ENCODE measurements at places on chromosomes 7 and 10.

DNA sequence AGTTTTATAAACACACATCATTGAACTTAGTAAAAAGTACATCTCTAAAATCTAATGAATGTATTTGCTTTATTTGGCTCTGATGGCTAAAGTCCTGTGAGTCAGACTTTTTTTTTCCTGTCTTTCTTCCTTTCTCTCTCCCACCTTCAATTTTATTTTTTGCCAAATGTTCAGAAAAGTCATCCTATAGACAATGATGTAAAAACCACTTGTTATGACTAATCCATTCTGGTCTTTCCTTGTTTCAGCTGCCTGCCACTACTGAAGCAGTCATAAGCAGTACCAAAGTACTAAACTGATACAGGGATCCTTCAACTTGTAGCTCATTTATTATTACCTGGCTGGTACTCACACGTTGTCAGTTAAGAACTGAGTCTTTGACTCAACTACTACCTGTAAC is 23.9 kb downstream of the HECTD2 start:
- no peak for DNase-seq

DNA sequence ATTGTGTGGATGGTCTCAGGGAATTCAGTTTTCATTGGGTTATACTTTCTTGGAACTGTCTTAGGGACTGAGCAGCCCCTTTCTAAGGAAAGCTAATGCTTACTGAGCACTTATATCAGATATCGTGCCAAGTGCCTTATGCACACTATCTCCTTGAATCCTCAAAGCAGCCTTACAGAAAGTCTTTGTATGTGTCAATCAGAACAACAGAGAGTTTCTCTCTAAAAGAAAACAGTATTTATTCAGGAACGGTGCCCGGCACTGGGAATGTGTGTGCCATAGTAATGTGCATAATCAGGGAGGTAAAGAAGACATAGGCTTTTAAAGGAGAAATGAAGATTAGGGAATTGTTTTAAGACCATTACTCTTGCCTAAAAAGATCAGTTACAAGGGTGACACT is 17.3 kb downstream of the ANTXRL start:
- no peak for DNase-seq

DNA sequence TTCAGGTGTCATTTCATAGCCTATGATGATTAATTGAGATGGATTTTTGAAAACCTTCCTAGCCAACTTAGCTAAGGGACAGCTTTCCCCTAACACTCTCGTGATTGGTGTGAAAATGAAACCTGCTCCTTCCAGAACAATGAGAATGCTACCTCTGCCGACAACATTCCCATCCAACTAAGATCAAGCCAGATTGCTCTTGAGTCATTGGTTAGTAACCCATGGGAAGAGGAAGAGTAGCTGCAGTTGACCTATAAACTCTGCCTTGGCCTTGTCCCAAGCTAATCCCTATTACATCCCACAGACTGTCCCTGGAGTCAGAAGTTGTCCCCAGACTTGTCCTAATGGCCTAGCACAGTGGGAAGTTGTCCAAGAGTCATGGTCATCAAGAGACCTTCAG is 80.5 kb upstream of the SVIL start:
- no peak for DNase-seq

- DNase-seq: peak; percentile 26
These were observed 18.4 kb upstream of the SORCS3 start for GRCh38 chr10:104622598-104623209.

DNA sequence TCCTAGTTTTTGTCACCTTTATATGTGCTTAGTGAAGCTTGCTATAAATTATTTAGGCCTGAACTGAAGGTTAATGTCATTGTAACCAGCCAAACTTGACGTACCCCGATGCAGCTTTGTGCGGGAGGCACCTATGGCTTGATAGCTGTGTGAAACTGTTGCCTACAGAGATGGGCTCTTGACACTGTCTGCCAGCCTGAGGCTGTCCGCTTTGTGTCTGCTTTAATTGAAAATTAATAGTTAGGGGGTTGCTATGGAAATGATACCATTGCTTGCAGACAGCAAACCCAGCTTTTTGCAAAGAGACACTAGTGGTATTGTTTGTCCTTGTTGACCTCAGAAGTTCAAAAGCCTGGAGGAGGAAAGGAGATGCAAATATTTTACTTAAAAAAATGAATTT is 2.1 kb upstream of the FOXP2 start:
- no peak for DNase-seq

GRCh38 chr7:132745510-132745909 is 169.2 kb upstream of the PLXNA4 start:
- DNase-seq: no peak

GRCh38 chr7:30977222-30977621 is 13.5 kb downstream of the GHRHR start:
- DNase-seq: no peak

- no peak for DNase-seq
These were observed 263.4 kb upstream of the GRB10 start for GRCh38 chr7:51046103-51046466.

- no peak for DNase-seq
These were observed 97.9 kb upstream of the FZD8 start for GRCh38 chr10:35739998-35740397.
